ENCODE measurements at places on chromosomes 16 and 17.

- no peak for DNase-seq
Measured at GRCh38 chr16:75745242-75745641, 19.0 kb upstream of the CPHXL start.

DNA sequence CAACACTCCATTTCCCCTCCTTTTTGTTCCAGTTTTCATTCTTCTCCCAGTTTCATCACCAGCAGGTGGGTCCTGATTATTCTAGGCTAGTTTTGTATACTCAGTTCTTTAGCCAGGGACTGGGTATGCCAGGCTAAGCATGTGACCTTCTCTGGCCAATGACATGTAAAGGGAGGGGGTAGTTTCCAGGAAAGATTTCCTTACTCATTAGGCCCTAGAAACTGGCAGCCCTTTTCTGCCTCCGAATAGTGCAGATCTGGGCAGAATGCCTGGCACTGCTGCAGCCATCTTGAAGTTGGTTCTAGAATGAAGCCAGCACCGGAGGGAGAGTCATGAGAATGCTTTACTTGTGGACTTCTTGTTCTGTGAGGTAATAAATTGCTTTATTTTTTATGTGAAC is 126.9 kb upstream of the AXIN2 start:
- DNase-seq: no peak

DNA sequence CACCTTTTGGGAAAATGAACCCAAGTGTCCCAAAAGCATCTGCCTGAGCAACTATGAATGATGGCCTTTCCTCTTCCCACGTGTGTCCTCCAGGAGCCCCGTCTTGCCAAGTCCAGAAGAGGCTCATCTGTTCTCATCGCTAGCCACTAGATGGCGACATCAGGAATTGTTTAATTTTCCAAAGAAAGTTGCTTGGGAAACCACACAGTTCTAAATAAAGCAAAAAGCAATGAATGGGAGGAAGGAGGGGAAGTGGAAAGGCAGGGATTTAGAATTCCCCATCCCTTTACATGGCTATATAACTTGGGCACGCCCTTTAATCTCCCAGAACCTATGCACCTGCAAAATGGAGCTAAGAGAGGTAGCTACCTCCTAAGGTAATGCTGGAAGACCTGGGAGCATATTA is 9.0 kb upstream of the CDH5 start:
- DNase-seq: peak; percentile 59

DNA sequence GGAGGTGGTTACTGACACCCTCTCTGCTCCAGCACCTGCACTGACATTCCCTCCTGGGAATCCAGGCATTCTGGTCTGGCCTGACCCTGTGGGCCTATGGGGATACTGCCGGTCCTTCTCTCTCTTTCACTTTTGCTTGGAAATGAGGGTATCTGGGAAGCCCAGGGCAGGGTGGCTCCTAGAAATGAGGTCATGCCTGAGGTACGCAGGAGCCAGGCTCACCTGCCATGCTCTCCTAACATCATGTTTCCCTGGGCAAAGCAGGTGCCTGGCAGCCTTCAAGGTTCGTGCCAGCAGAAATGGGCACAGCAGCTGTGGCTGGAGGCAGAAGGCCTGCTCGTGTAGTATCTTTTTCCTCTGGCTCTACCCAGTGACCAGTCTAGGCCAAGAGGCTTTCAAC is 3.3 kb downstream of the ITGA3 start:
- no peak for DNase-seq

DNA sequence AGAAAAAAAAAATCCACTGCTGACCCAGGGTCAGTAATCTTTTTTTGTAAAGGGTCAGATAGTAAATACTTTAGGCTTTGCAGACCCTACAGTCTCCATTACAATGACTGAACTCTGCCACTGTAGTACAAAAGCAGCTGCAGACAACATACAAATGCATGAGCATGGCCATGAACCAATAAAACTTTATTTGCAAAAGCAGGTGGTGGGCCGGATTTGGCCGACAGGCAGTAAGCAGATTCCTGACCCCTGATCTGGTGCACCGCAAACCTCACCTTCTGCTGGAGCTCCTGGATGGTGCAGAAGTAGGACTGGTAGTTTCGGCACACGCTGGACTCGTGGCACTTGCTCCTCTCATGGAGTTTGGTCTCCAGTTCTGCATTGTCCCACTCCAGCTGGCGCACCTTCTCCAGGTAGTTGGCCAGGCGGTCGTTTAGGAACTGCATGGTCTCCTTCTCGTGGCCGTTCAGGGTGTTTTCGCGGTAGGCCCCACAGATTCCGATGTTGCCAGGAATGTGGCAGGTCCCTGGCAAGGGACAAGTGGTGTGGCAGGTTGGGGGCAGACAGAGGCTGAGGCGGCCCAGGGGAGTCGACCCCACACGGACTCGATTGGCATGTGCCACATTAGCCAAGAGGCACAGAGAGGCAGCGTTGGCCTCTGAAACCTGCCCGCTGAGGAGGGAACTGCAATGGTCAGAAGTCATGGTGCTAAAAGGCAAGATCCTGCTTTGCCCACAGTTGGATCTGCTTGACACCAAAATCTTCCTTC is 13.1 kb downstream of the KRT37 start:
- DNase-seq: no peak

DNA sequence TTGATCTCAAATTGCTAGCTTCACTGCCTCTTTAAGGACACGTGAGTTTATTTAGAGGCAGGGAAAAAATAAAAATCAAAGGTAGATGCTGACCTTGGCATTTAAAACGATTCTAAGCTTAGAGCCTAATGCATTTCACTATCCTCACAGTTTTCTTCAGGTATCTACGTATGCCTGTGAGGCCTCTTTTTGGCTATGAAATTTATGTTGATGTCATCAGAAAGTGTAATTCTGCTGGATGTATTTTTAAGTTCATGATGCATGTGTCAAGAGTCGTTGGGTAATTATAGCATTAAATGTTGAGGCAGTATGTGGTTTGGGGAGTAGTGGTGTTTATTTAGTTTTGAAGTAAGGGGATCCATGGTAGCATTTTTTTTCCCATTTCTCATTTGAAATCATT is 4.2 kb upstream of the KRTAP3-2 start:
- no peak for DNase-seq

DNA sequence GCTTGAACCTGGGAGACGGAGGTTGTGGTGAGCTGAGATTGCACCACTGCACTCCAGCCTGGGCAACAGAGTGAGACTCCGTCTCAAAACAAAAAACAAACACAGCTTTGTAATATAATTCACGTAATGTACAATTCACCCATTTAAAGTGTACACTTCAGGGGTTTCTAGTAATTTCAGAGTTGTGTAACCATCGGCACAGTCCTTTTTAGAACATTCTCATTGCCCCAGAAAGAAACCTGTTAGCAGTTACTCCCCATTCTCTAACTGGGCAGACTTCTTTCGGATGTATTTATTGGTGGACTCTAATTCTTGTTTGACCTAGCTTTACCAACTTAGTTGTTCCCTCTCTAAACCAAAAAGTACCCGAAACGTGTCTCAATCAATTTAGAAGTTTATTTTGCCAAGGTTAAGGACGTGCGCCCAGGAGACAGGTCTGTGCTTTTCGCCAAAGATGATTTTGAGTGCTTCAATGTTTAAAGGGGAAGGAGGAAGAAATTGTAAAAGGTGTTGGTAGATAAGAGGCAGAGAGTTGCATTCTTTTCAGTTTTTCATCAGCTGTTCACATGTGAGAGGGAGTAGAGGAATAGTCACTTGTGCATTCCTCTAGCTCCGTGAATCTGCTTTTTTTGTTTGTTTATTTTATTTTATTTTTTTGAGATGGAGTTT is 175.3 kb downstream of the PRKCA start:
- no peak for DNase-seq

GRCh38 chr17:282912-283882 is 69.4 kb downstream of the RPH3AL start:
- DNase-seq: no peak

DNA sequence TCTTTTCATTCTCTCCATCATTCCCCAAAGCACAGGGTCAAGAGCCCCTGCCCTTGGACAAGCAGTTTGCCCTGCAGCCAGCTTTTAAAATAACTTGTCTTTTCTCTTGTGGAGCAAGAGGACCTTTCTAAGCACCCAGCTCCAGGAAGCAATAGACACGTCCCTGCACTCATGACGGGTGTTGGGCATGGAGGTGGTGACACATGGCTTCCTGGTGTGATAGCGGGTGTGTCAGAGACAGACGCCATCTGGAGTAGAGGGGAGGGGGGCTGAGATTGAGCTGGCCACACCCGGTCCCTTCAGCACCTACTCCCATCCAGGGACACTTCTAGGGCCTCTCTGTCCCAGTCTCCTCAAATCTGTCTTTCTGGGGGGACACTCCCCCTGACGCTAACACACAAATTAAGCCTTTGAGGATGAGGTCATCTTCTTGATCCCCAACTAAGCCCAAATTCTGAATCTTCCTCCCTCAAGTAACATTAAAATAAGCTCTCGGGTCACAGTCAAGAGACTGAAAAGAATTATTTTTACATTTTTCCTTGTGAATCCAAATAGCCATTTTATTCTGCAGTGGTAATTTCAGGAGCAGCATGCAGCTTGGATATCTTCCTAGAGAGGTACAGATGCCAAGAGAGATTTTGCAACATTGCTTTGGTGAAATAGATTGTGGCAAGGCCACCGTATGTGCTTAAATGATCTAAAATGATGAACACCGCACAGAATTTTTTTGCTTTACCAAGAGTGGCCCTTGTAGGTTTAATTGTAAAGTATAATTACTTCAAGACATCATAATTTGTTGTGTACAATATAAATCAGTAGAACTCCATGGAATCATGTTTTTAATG is 216.6 kb upstream of the IRX3 start:
- DNase-seq: no peak

DNA sequence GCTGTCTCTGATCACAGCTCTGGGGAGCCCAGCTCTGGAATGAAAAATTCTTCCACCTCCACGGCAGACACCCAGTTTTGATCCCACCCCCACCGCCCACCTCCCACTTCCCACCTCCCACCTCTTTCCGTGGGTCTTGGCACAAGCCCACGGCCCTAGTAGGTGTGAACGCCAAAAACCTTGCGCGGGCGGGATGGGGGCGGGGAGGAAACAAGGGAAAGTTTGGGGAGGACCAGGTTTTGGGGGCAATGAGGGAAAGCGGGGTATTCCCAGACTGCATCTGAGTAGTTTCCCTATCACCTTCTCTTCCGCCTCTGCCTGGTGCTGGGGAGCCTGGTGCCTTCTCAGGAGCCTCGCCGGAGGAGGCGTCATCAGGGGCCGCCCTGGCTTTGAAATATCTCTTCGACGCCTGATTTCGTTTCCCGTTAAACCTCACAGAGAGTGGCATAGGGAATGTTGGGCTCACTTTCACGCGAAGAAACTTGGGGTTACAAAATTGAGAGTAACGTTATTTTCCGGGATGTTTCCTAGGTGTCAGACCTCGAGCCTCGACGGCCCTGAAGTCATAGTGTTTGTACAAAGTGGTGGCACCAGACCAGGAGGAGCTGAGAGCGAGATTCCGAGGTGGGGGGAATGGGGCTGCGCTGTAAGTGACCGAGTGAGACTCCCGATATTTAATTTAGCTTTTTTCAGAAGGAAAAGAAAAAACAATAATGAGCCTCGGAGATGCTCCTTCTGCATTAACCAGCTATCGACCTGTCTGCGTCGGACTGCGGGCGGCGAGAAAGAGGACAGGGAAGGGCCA is 1.6 kb upstream of the IRX3 start:
- DNase-seq: no peak

- no peak for DNase-seq
Measured at GRCh38 chr17:2954898-2955445, 108.4 kb downstream of the OR1D5 start.

GRCh38 chr17:81556175-81556691 is 4.1 kb upstream of the FAAP100 start:
- DNase-seq: no peak

GRCh38 chr17:82170412-82170961 is 42.2 kb downstream of the CCDC57 start:
- DNase-seq: no peak

DNA sequence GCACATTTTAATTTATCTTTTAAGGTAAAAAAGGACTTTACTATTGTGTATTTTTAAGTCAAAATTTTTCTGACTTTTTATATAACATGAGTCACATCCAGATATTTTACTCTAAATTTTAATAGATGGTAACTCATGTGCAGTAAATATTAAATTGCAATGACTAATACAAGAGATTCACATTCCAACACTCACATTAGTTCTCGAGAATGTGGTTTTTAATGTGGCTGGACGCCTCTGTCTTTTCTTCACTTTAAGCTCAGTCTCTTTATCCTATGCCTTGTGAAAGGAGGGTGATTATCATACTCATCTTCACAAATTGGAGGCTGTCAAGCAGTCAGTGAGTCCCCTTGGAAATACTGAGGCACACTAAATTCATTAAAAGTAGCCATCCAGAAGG is 315.6 kb downstream of the HS3ST3B1 start:
- DNase-seq: no peak

GRCh38 chr16:85612191-85612800 is 826 bp upstream of the GSE1 start:
- DNase-seq: peak; percentile 71

- no peak for DNase-seq
Measured at GRCh38 chr16:79863128-79864031, 262.8 kb upstream of the MAF start.

- DNase-seq: no peak
Measured at GRCh38 chr17:64574646-64575045, 67.9 kb downstream of the CEP95 start.

- no peak for DNase-seq
Measured at GRCh38 chr16:81284995-81285600, 29.7 kb upstream of the GAN start.

DNA sequence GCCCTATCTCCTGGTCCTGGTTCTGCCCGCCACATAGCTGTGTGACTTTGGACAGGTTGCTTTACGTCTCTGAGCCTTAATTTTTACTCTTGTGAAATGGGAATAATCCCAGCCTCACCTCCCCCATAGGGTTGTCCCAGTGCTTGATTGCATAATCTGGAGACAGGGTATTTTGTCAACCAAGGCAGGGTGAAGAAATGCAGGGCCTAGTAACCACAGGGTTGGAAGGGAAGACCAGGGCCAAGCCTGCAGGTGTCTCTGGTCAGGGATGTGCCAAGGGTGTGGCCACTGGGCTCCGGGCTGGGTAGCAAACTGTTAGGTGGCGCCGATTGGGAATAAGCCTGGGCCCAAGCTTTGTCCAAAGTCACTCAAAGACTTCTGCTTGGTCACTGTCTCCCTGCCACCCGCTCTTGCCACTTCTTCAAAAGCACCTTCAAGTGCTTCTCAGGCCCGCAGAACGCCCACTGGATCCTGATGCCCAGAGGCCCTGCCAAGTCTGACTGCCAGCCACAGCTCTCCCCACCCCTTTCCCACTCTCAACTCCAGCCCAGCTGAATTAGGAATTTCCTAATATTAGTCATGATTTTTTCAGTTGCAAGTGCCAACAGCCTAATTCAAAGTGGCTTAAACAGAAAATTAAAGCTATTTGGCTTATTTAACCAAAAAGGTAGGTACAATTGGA is 20.6 kb upstream of the COL1A1 start:
- no peak for DNase-seq

- no peak for DNase-seq
Measured at GRCh38 chr16:534856-535445, 7.4 kb downstream of the CAPN15 start.

Measured in BE2C (cell line).